Karpas-422 (cell line): ENCODE measurements at places on chromosomes 4 and X.

DNA sequence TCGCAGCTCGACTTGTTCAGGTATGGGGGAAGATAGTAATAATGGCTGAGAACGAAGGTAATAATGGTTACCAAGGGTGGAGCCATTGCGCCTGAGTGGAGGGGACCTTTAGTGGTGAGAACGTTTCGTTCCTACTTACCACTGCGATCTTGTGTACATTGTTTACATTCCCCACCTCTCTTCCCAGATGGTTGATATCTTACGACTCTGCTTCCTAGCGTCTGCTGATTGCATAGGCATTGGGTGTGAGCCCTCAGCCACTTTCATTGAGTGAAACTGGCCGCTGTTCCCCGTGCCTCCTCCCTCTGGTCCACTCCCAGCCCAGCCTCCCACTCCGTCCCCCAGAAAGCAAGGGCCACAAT is 850 bp downstream of the IGBP1 start:
- no peak for DNase-seq
- no peaks in the 10 kb centered on the region for H3K36me3 ChIP-seq
- no peaks in the 10 kb centered on the region for H3K27me3 ChIP-seq
- peak overlapping the region; percentile 84 for H3K4me3 ChIP-seq
- H3K27ac ChIP-seq: no peak overlapping the region
- peaks cover 27% of the 10 kb centered on the region for H3K4me1 ChIP-seq

- peaks cover 7% of the 10 kb centered on the region for H3K4me1 ChIP-seq
- no peak for DNase-seq
- H3K27ac ChIP-seq: no peak overlapping the region
- H3K27me3 ChIP-seq: no peaks in the 10 kb centered on the region
- H3K36me3 ChIP-seq: no peaks in the 10 kb centered on the region
- no peak overlapping the region for H3K4me3 ChIP-seq
These were observed 71.6 kb upstream of the NFKB1 start for GRCh38 chr4:102429553-102429952.

GRCh38 chr4:14917298-14917633 is 85.0 kb upstream of the CPEB2 start:
- H3K27ac ChIP-seq: no peak overlapping the region
- no peak overlapping the region for H3K4me3 ChIP-seq
- no peak for DNase-seq
- no peaks in the 10 kb centered on the region for H3K27me3 ChIP-seq
- no peaks in the 10 kb centered on the region for H3K4me1 ChIP-seq
- H3K36me3 ChIP-seq: no peaks in the 10 kb centered on the region

GRCh38 chr4:3724319-3725231 is 41.6 kb upstream of the ADRA2C start:
- no peaks in the 10 kb centered on the region for H3K27me3 ChIP-seq
- no peaks in the 10 kb centered on the region for H3K4me1 ChIP-seq
- H3K27ac ChIP-seq: no peak overlapping the region
- no peak for DNase-seq
- no peaks in the 10 kb centered on the region for H3K36me3 ChIP-seq

DNA sequence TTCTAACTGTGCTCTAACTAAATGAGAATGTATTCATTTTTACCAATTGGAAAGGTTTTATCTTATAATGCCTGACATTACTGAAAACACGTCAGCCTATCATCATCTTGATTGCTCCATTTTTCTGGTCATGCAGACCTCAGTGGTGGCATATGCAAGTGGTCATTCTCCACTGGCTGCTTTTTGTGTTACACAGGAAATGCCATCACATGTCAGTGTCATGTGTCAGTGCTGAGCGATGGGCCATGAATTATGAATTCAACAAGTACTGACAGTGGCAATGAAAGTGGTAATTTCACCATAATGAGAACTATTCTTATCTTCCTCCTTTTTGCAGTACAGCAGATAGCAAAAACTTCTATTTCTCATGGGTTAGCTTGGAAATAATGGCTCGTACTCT is 190.5 kb downstream of the PACRGL start:
- no peaks in the 10 kb centered on the region for H3K27me3 ChIP-seq
- H3K4me1 ChIP-seq: no peaks in the 10 kb centered on the region
- no peak overlapping the region for H3K4me3 ChIP-seq
- H3K27ac ChIP-seq: no peak overlapping the region
- no peak for DNase-seq

GRCh38 chr4:47372561-47372960 is 90.9 kb downstream of the COMMD8 start:
- H3K27me3 ChIP-seq: no peaks in the 10 kb centered on the region
- no peaks in the 10 kb centered on the region for H3K4me1 ChIP-seq
- no peaks in the 10 kb centered on the region for H3K36me3 ChIP-seq
- no peak overlapping the region for H3K4me3 ChIP-seq
- no peak overlapping the region for H3K27ac ChIP-seq
- DNase-seq: no peak

DNA sequence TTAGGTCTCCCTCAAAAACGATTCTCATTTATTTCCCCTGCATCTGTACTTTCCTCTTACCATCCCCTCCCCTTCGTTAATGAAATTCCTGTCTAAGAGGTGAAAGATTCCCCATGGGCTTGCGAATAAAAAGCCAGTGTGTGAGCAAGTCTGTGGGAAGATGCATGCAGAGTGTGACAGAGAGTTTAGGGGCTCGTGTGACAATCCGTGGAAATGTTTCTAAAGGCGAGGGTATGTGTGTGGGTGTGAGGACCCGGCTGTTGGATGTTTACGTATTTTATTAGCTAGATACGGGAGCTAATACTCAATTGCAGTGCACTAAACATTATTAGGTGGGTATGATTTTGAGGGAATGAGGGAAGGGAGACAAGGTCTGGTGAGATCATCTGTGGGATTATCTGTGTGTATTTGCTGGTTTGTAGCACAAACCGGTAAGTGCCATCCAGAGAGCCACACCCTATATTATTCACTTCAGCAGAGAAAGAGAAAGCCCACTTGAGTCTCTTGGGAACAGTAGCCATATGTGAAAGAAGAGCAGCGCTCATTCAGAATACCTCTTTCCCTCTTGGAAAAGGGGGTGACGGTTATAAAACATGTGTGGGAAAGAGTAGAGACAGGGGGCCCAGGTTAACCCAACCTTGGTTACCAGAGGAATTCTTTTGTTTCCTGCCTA is 893 bp upstream of the HOPX start:
- no peak for DNase-seq
- no peaks in the 10 kb centered on the region for H3K27me3 ChIP-seq
- no peak overlapping the region for H3K4me3 ChIP-seq
- no peak overlapping the region for H3K27ac ChIP-seq
- H3K36me3 ChIP-seq: no peaks in the 10 kb centered on the region

DNA sequence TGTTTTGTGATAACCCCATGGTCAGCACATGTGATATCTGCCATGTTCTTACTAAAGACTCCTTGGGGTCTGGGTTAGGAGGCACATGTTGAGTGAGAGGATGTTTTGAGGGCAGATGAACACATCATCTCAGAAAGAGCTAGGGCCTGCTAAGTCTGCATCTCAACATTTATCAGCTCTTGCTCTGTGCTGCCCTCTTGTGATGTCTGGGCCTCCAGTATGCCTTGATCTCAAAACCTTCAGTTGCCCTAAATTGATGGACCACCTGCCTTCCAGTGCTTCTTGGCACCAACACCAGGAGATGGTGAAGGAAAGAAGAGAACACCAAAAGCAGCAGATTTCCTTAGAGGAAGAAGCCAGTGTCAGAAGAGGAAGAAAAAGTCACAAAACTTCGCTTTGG is 22.5 kb downstream of the MID1 start:
- H3K4me3 ChIP-seq: no peak overlapping the region
- no peak overlapping the region for H3K27ac ChIP-seq
- peak; percentile 75 for DNase-seq
- H3K27me3 ChIP-seq: no peaks in the 10 kb centered on the region
- peaks cover 5% of the 10 kb centered on the region for H3K4me1 ChIP-seq

DNA sequence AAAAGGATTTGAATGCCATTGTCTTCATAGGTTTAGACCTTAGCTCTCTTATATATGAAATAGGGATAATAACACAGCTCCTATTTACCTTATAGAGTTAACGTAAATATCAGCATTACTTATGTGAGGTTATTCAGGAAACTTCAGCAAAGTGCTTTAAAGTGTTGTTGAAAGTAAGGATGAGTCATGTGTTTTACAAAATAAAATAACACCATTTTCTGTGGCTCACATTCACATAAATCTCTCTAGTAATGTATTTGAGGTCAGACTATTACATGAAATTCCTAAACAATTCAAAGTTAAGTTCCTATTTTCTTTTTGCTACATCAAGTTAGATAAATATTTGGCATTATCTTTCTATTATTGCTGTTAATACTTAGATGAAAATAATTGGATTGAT is 2.9 kb downstream of the GNRHR start:
- DNase-seq: no peak
- no peak overlapping the region for H3K4me3 ChIP-seq
- H3K36me3 ChIP-seq: no peaks in the 10 kb centered on the region
- peaks cover 1% of the 10 kb centered on the region; the same call in 1 of the 2 replicates for H3K4me1 ChIP-seq
- H3K27ac ChIP-seq: no peak overlapping the region

- no peak overlapping the region for H3K27ac ChIP-seq
- no peak for DNase-seq
- no peaks in the 10 kb centered on the region for H3K27me3 ChIP-seq
- H3K4me1 ChIP-seq: no peaks in the 10 kb centered on the region
- no peaks in the 10 kb centered on the region for H3K36me3 ChIP-seq
These were observed 581.0 kb downstream of the KCNIP4 start for GRCh38 chr4:21367567-21367966.

DNA sequence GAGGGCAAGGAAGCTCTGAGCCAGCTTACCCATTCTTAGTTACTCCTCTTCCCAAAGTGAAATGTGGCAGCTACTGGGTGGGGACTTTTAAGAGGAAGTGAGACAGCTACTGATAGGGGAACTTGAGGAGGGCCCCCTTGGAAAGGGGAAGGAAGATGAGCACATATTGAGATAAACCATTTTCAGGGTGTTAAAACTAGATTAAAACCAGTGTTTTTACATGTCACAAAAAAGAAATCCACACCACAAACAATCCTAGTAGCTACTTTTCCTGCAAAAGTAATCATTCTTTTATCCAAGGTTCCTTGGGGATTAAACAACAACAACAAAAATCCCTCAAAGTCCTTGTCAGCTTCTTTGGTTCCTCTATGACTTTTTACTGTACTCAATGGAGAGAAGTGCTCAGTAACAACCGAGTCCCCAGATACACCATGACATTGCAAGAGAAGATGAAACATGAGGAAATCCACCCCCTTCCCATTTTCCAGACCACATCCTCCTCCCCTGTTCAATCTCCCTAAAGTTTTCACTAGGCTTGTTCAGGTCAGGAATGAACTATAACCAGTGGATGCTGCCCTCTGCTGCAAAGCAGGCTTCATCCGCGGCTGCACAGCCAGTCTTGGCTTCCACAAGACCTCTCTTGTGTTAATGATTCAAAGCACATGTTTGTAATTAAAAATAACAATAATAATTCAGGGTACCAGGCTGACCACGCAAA is 113.5 kb upstream of the TMEM164 start:
- peaks cover 12% of the 10 kb centered on the region for H3K4me1 ChIP-seq
- H3K36me3 ChIP-seq: no peaks in the 10 kb centered on the region
- DNase-seq: peak; percentile 47
- no peak overlapping the region for H3K27ac ChIP-seq

DNA sequence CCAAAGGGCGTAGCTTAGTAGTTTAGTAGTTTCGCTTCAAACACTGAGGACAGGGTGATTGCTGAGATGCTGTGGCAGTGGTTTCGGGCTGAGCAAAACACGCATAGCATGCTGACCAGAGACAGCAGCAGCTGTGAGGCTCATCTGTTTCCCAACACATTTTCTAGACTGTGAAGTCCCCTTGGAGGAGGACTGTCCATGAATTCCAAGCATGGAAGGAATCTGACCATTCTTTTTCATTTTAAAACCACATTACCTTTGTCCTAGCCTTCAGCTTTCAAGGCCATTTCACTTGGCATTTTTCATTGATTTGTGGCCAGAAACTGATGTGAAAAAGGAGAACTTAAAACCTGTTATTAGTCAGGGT is 240.9 kb downstream of the PALLD start:
- no peaks in the 10 kb centered on the region for H3K27me3 ChIP-seq
- H3K4me1 ChIP-seq: no peaks in the 10 kb centered on the region
- DNase-seq: no peak
- no peaks in the 10 kb centered on the region for H3K36me3 ChIP-seq
- H3K27ac ChIP-seq: no peak overlapping the region

GRCh38 chr4:723751-724530 is 18.3 kb downstream of the PCGF3 start:
- no peak for DNase-seq
- H3K27ac ChIP-seq: no peak overlapping the region
- no peaks in the 10 kb centered on the region for H3K27me3 ChIP-seq
- H3K4me3 ChIP-seq: no peak overlapping the region

DNA sequence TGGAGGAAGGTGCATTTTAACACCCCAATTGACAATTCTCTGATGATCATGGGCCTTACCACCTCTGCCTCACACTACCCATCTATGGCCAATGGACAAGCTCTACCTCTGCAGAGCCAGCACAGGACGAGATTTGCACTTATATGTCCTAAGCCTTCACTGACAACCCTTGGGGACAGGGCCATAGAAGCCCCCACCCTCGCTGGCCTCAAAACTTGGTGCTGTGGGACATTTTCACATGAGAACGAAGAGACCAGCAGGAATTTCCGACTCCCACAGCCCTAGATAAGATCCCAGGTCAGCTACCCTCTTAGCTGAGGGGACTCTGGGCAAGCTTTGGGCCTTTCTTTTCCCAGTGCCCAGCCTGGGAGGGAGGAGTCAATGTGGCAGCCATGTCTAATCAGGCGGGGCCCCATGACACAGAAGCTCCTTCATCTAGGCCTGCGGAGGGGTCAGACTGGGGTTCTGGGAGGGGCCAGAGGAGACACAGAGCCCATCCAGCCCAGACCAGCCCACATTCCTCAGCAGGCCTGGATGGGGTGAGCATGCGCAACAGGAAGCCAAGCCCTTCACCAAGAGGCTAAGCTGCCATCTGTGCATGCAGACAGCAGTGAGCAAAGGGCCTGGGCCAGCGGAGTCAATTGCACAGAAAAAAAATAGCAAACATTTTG is 12.1 kb downstream of the PJA1 start:
- no peak for DNase-seq
- H3K4me1 ChIP-seq: no peaks in the 10 kb centered on the region
- H3K36me3 ChIP-seq: no peaks in the 10 kb centered on the region
- H3K27ac ChIP-seq: no peak overlapping the region
- no peak overlapping the region for H3K4me3 ChIP-seq

DNA sequence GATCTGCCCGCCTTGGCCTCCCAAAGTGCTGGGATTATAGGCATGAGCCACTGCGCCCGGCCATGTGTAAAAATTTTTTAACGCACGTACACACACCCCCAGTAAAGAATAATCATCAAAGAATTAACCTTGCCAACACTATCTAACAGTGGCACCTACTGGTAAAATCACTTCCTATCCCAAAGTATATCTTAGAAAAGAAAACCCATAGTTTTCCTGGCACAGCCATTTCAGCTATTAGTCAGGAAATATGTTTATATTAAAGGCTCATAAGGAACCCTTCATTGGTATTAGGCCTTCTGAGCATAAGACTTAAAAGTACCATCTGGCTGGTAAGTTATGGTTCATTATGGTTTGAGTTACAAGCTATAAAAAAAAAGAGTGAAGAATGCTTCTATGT is 14.1 kb downstream of the S100G start:
- no peaks in the 10 kb centered on the region for H3K27me3 ChIP-seq
- no peaks in the 10 kb centered on the region for H3K36me3 ChIP-seq
- no peak overlapping the region for H3K27ac ChIP-seq
- no peaks in the 10 kb centered on the region for H3K4me1 ChIP-seq
- H3K4me3 ChIP-seq: no peak overlapping the region
- DNase-seq: no peak
